ENCODE measurements at places on chromosomes 4 and X.
A peak's percentile ranks its signal among the peaks of the same experiment; 100 is the strongest.

- DNase-seq, result no peak
These were observed 44.3 kb downstream of the TBC1D9 start for GRCh38 chr4:140711910-140712309.

GRCh38 chrX:149518236-149518635, 13.1 kb upstream of the IDS start:
- DNase-seq, result no peak

GRCh38 chrX:9665113-9665512, 100.5 kb downstream of the GPR143 start:
- DNase-seq, result no peak

DNA sequence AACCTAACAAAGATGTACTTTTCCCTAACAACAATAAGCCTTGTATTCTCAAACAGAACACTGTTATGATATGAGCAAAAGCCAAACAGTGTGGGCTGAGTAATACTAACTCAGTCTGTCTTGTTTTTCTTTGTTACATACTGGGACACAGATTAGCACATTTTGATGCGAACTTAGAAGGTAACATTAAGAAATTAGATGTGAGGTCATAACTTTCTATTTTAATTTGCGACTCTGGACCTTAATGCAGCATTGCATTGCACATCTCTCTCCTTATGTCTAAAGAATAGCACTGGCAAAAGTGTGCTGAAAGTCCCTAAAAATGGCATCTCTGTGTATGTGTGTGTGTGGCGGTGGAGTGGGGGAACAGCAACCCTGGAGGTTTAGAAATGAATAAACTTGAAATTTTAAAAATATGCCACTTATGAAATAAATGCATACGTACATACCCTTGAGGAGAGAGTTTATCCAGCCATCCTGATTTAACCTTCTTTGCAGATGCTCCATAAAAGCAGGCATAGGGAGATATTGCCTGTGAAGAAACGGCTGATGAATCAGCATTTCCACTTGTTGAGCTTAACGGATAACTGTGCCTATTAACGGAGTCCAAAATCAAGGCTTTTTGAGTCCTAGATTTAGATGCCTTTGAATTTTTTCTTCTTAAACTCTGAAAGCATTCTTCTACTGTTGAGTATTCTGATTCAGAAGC, 34.2 kb downstream of the ARAP2 start:
- DNase-seq, result no peak

DNA sequence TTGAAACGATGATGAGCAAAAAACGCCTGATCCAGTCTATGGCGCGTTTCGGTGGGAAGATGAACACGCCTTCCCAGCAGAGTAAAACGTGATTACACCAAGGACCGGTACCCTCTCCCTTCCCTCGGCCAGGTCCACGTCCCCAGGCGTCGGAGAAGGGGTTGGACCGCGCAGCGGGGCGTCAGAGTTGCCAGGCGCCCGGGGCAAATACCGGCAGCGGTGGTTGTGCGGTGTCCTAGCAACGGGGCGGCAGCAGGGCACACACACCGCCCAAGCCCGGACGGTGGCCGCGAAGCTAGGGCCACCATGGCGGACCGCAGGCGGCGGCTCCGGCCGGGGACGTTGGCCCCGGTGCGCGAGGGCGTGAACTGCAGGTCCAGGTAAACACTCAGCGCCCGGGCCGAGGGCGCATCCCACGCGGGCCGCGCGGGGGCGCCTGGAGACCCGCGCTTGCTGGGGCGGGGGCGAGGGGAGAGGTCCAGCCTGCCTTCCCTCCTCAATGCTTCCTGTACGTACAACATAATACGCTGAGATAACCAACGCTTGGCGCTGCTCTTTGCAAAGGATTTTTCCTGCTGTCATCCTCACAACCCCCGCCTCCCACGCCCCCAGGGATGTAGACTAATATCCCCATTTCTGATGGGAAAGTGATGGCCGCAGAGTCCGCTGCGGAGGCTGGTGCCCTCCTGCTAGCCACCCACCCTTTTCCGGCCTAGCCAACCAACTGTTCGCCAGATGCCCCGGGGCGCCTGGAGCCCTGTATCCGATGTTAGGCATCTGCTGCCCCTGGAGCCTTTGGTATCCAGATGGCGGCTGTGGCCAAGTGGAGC, at the start of gene FAM47E:
TSS of gene FAM47E (plus strand) at position 281 of the 830 bp plus-strand sequence. CDS start at position 307, 26 bp downstream.
- DNase-seq, result peak; percentile 53

GRCh38 chr4:154503598-154503997, 12.0 kb upstream of the DCHS2 start:
- DNase-seq, result no peak

- no peak for DNase-seq
These were observed 16.6 kb upstream of the DDIT4L start for GRCh38 chr4:100206850-100207249.

DNA sequence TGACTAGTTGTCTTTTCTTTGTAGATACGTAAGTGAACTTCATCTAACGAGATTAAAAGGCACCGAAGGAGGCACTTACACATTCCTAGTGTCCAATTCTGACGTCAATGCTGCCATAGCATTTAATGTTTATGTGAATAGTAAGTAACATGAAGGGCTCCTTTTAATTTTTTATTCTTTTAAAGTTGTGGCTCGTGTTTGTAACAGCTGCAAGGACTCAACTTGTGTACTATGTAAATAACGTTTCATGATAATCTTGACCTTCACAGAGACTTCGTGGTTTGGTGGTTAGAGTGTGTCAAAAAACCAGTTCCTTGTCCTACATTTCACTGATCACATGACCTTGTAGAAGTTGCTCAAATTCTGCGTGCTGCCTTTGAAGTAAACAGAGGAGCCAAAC, 51.6 kb downstream of the KIT start:
- no peak for DNase-seq

GRCh38 chr4:21986307-21986706, 37.7 kb upstream of the KCNIP4 start:
- DNase-seq, result no peak

DNA sequence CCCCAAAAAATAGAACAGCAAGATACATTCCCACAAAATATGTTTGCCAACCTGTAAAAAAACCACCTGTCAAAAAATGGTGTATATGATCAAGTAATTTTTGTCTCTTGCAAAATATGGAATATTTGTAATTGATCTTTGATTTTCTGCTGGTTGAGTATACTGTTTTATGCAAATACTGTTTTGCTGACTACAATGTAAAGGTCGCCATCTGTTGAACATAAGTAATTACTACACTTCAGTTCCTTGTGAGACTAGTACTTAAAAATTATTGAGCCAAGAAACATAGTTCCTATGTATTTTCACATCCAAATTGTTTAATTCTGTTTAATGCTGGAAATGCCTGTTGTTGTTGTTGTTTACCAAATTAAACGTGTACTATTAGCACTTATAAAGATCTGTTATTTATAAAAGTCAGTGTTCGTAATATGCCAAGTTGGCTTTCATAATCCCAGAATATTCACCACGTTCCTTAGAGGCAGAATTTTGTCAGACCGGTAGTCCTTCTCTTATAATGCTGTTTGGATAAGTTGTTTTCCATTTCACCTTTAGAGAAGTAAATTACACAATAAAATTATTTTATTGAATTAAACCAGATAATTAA, 144.2 kb downstream of the PDLIM5 start:
- DNase-seq, result no peak

- no peak for DNase-seq
These were observed 254.3 kb upstream of the AGA start for GRCh38 chr4:177696438-177696966.

GRCh38 chrX:134460862-134461220, 876 bp downstream of the HPRT1 start:
- DNase-seq, result no peak

- no peak for DNase-seq
These were observed 28.3 kb upstream of the EPHA5 start for GRCh38 chr4:65698631-65699030.

DNA sequence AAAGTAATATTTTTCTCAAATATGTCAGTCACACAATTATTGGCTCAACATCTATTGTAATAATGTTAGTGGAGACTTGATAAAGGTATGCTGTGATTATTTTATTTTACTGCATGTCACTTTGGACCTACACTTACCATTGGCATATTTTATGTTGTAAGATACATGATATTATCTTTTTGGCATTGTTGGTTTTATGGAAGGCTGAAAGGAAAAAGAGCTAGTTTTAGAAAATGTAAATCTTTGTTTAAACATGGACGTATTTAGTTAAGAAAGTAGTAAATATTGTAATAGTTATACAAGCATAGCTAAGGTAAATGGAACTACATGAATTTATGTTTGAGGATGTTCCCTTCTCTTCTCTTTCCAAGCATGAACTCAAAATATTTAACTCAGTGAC, 1399.3 kb downstream of the STIM2 start:
- DNase-seq, result no peak

DNA sequence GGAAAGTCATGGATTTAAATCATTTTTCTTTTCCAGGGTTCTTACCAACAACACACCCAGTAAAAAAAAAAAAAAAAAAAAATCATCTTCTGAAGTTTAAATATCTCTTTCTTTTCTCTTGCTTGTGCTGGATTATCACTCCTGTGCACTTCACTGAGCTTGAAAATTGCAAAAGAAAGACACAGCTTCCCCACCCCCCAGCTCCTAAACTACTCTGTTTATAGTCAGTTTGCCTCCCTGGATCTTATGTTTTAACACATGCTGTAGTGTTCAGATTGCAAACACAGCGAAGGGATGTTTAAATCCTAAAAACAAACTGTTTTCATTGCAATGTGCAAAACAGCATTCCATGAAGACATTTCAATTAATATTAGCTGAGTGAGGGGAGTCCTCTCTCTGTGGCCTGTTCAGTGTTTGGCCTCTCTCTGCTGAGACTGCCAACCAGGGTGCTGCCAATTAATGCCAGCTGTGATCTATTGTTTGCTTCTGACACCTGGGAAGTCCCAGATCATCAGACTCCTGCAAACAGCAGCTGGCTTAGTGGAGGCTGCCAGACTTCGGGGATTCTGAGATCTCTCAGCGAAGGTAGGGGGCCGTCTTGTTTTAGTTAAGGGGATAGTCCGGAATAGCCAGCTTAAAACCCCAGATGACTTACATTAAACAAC, 171.1 kb upstream of the PITX2 start:
- no peak for DNase-seq

DNA sequence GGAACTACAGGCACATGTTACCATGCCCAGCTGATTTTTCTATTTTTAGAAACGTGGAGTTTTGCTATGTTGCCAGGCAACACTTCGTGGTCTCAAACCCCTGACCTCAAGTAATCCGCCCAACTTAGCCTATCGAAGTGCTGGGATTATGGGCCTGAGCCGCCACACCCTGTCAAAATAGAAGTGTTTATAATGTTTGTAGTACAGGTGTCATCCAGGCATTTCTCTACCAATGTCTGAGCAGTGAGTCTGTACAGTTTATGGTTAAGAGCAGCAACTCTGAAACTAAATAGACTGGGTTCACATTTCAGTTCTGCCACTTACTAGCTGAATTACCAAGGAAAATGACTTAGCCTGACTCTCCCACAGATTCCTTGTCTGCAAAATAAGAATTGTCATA, 460.4 kb upstream of the GALNT7 start:
- DNase-seq, result no peak

DNA sequence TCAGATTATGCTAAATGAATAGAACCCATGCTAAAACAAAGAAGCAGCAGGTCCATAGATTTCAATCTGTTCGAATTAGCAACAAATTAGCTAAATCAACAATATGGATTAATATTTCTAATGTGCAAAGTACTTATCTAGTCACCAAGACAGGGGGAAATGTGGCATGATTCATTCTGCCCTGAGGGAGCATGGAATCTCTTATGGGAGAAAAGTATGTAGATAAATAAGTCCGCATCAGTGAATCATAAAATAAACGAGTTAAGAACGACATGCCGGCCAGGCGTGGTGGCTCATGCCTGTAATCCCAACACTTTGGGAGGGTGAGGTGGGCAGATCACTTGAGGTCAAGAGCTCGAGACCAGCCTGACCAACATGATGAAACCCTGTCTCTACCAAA, 102.1 kb downstream of the ANOS1 start:
- no peak for DNase-seq

Measured in activated T-cell treated with anti-CD3 and anti-CD28 coated beads, Interleukin-2, amount 50 U/mL, for 24 hours (primary cell).